Fibroblast of skin of abdomen (primary cell): ENCODE measurements at places on chromosomes 11 and 22.

- no peak for DNase-seq
These were observed 945.7 kb downstream of the DLG2 start for GRCh38 chr11:84681456-84681855.

GRCh38 chr11:3859373-3859881 lies 4.0 kb downstream of the STIM1 start:
- DNase-seq = no peak

- DNase-seq = no peak
These were observed 117.4 kb upstream of the TMEM45B start for GRCh38 chr11:129698212-129698611.

DNA sequence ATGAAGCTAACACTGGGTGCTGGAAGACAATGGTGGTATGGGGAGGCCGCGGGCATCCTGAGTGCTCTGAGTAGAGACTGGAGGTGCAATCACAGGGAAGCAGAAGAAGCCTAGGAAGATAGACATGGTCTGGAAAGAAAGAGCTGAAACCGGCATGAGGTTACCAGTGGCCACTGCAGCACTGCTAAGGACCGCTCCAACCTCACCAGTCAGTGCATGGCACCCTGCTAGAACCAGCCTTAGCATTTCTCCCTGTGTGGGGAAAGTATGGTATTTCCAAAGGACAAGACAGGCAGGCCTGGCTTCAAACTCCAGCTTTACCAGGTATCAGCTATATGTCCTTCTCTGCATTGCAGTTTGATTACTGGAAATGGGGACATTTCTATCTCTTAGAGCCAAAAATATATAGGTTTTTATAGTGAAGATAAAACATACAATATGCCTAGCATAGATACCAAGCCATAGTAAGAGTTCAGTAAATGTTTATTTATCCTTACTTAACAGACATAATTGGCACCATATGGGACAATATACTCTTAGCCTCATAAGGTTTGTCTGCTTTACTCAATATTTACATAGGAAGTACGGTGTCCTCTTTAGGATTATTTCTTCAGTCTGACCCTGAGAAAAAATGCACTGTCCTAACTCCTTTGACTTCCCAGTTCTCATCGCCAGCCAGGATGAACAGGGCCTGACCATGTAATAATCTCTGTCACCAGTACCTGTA lies 231.1 kb downstream of the TENM4 start:
- no peak for DNase-seq

GRCh38 chr22:31272522-31273446 lies 19.5 kb downstream of the PIK3IP1 start:
- DNase-seq = peak; percentile 51

- peak; percentile 46 for DNase-seq
These were observed 30.5 kb downstream of the CTNND1 start for GRCh38 chr11:57792060-57792541.

- DNase-seq = no peak
These were observed 25.7 kb upstream of the ALDH3B2 start for GRCh38 chr11:67700141-67700540.

- DNase-seq = peak; percentile 17
These were observed 14.0 kb downstream of the CFAP300 start for GRCh38 chr11:102061276-102061675.

GRCh38 chr11:13955971-13956421 lies 6.5 kb upstream of the SPON1 start:
- DNase-seq = peak; percentile 54

DNA sequence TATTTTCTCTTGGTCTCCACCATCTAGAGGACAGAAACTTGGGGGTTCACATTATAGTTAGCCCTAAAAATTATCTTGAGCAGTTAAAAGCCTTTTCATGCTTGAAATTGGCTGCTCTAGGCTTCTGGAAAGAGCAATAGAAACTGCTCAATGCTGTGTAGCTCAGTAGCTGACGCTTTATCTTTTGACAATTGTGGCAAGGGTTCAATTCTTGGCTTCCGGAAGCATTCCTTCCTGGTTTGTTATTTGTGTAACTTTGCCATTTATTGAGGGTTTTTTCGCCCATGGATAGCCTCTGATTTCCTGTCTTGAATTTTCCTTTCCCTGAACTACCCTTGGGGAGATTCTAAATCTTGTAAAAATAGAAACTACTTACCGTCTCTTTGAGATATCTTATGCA lies 10.3 kb upstream of the OR56A1 start:
- DNase-seq = no peak

- no peak for DNase-seq
These were observed 146.0 kb upstream of the SYT13 start for GRCh38 chr11:45432100-45432499.

DNA sequence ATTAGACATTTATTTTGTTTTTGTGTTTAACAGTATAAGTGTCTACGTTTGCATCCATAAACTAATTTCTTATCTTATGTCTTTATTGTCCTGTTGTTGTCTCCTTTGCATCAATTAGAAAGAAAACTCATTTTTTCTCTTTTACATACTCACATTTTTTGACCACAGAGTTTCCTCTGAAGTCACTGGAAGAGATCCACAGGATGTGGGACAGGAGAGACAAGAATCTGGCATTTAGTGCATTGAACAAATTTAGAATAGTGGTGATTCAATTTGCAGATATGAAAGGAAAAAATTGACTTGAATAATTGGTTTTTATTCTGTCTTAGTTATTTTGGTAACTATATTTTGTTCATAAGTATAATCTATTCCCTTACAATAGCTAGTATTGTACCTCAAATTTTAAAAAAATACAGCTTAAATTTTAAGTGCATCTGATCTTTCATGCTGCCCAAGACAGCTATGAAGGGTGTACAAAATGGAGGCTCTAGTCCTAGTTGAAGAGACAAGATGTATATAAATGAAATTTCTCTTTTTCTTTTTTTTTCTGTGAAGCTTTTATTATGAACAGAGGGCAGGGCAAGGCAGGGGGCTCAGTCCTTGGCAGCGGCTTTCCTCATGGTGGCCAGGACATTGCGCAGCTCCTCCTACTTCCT lies 24.4 kb downstream of the HORMAD2 start:
- DNase-seq = peak; percentile 34

DNA sequence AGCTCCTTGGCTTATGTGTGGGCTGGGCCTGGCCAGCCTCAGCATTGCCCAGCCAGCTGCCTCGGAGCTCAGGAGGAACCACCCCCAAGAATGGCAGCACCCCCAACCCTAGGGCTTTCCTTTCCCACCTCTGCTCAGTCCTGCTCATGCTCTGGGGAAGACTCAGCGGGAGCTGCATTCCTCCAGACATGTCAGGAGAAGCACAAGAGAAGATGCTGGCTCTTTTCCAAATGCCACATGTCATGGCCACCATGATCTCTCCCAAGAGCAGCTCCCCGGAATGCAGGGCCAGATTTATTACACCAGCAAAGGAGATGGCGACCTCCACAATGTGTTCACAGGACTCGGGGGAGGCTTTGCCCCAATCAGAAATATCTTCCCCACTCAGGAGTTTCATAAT lies 143.7 kb downstream of the PKNOX2 start:
- DNase-seq = no peak

GRCh38 chr11:69384251-69385143 lies 90.5 kb downstream of the MYEOV start:
- no peak for DNase-seq

GRCh38 chr22:22682807-22683667 lies 38.6 kb downstream of the GGTLC2 start:
- peak; percentile 29 for DNase-seq

DNA sequence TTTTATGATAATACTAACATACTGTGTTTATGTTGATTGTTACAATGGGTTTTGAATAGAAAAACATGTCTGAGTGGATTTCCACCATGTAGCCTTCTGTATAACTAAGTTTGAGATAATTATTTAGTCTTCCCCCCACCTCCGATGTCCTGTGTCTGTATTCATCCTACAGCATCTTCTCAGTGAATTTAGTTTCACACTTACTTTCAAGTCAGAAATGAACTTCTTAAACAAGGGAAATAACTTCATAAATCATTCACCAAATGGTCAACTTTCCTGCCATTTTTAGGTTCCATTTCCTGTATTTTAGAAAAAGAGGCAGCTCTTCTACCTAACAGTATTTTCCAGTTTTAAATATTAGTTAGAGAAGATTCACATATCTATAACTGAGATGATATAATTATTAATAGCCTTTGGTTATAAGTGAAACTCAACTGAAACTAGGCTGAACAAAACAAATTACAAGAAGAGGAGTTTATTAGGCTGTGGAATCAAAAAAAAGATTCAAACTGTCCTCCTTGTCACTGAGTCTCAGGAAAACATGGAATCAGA lies 3.5 kb downstream of the OR51B5 start:
- DNase-seq = no peak

DNA sequence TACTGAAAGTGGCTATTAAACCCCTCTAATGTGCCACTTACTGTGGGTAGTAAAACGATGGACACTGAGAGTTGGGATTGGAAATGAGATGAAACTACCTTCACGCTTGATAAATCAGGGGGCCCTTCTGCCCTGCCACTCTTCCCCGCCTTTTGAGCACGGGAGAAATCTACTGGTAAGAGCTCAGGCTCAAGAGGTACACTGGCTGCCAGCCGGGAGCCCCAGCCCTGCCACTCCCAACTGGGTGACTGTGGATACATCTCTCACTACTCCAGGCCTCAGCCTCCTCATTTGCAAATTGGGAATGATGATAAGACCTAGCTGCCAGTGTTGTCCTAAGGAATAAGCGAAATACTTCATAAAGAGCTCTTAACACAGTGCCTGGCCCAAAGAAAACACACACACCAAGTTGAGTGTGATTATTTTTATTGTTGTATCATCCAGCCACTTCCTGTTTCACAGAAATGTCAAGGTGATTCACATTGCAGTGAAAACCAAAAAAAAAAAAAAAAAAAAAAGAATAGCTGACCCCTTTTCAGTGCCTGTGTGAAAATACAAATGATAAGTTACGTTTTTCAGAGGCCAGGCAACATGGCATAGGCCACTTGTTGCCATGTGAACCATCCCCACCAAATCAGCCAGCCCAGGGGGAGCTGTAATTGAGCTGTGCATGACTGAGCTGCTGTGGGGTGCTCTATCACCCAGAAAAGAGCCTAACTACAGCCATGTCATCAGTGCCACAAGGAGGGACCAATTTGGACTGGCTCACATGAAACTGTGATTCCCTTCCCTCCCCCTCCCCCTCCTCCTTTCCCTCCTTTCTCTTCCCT lies 4.4 kb upstream of the ZNRD2 start:
- DNase-seq = no peak

DNA sequence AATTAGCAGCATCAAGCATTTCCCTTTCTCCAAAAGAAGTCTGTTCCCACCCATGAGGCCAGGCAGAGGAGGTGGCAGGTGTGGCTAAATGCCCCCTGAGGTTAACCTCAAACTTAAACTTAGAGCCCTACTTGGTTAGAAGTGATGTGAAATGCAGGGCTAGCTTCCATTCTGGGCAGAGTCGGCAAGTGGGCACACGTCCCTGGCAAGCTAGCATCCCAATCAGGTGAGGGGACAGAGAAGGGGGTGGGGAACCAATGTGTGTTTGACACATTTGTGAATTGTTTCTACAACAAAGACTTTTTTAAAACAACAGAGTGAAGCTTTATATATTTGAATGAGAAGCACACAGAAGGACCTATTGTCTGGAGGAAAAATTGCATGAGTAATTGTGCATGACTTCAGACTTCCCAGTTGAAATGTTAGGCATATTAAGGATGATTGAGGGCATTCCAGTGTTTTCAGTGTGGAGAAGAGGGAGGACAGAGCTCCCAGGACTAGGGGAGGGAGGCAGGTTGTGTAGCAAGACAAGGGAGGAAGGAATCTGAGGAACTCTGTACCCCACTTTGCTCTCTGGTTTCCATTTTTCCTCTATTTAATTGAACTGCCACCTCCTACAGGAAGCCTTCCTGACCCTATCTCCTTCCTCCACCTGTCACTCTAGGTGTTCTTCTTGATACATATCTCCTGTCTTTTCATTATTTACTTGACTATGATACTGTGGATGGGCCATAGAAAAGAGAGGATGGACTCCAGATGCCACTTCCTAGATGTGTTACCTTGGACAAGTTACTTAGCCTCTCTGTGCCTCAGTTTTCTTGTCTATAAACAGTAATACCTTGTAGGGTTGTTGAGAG lies 83.3 kb upstream of the PICALM start:
- DNase-seq = peak; percentile 80

GRCh38 chr22:41833369-41834004 lies 582 bp downstream of the SREBF2 start:
- no peak for DNase-seq

- DNase-seq = peak; percentile 41
These were observed 100.4 kb upstream of the DDI1 start for GRCh38 chr11:103936059-103936458.

- DNase-seq = no peak
These were observed 7.8 kb downstream of the CD3E start for GRCh38 chr11:118312328-118312727.
